ENCODE measurements at places on chromosomes 2 and 18.

DNA sequence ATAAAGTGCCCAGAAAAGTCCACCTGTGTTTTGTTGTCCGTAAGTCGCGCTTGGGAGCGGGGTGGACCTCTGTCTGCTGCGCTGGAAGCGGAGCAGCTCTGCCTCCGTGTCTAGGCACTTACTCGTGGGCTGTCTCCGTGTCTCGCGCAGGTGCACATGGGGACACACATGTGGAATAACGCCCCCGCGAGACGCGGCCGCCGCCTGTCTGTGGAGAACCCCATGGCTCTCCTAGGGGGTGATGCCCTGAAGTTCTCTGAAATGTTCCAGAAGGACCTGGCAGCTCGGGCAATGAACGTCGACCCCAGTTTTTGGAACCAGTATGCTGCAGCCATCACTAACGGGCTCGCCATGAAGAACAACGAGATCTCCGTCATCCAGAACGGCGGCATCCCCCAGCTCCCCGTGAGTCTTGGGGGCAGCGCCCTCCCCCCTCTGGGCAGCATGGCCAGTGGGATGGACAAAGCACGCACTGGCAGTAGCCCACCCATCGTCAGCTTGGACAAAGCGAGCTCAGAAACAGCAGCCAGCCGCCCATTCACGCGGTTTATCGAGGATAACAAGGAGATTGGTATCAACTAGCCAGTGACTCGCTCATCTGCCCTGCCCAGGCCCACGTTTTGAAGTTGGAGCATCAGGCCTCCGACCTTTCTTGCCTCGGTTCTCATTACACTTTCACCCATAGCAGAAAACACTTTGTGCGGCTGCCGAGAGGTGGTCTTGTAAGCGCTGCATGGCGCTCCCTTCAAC is 17.3 kb downstream of the SALL3 start:
- DNase-seq = no peak

DNA sequence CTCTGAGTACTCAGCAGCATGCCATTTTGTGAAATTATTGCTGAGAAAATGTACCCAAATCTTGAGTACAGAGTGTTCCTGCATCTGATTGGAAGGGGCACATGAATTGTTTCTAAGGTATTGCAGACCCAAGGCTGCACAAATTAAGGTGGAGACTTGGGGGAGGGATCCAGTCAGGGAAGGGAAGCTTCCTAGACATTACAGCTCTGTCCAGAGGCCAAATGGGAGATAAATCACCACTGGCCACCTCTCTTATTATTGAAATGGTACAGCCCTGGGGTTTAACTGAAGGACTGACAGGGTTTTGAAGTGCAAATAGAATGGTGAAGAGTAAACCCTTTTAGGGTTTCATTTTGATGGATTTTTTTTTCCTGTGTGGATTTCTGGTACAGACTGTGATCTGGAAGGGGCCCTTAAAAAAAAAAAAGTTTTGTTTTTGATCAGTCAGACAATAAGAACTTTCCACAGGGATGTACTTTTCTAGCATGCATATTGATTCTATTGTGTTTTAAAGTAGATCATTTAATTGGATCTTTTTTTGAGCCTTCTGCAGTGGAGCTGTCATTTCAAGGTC is 119.4 kb downstream of the GREB1L start:
- DNase-seq = no peak

GRCh38 chr18:8763611-8764010 is 58.3 kb downstream of the MTCL1 start:
- DNase-seq = no peak

DNA sequence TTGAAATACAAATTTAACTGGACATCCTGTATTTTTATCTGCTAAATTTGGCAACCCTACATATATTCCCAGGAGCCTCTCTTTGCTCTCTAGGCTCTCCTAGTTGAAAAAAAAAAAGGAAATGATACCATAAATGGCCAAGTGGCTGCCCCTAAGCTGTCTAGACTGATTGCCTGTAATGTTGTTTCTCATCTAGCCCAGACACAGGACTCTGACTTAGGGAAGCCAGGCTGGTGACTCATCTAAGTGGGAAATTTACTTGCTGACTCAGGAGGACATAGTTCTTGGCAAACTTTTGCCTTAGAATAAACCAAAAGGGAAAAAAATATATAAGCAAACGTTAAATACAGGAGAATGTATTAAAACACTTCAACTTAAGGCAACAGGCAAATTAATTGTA is 14.6 kb upstream of the ITGAV start:
- DNase-seq = peak; percentile 97

GRCh38 chr2:109694190-109694589 is 80.0 kb downstream of the SOWAHC start:
- DNase-seq = no peak

DNA sequence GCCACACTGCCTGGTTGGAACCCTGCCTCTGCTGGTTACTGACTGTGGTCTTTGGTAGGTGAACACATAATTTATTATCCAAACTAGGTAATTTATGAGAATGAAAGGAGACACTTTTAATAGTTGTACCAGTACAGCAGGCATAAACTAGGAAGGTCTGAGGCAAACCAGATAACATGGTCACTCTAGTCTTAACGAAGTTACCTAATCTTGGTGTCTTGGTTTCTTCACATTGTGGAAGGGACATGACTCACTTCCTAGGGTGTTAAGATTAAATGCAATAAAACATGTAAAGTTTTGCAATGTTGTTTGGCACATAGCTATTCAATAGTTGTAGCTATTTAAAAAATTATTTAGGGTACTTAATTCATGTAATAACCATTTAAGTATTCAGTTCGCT is 23.3 kb downstream of the SPTBN1 start:
- DNase-seq = no peak

GRCh38 chr2:55843096-55843993 is 80.2 kb downstream of the EFEMP1 start:
- peak; percentile 53 for DNase-seq

GRCh38 chr2:173027181-173028128 is 48.2 kb upstream of the MAP3K20 start:
- peak; percentile 95 for DNase-seq

GRCh38 chr18:59208602-59209125 is 11.3 kb upstream of the GRP start:
- no peak for DNase-seq

GRCh38 chr2:149568138-149568537 is 19.4 kb downstream of the MMADHC start:
- DNase-seq = no peak

DNA sequence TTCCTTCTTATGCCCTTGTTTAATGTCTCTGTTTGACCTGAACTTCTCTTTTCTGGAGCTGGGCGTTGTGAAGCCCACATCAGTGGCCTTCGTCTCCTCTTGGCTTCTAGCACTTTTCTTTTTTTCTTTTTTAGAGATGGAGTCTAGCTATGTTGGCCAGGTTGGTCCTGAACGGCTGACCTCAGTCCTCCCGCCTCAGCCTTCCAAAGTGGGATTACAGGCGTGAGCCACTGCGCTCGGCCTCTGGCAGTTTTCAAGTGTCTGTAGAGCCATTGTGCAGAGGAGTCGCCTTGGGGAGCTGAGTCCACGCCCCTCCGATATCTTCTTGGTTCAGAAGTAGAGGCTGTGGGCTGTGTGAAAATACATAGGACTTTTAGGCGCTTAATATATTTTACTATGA is 36.5 kb downstream of the ZNF532 start:
- no peak for DNase-seq

- peak; percentile 72 for DNase-seq
These were observed 4.8 kb downstream of the NEU4 start for GRCh38 chr2:241813644-241814392.

GRCh38 chr2:213932-214693 is 49.7 kb downstream of the SH3YL1 start:
- DNase-seq = no peak
